ENCODE measurements at places on chromosomes 13 and 19.

DNA sequence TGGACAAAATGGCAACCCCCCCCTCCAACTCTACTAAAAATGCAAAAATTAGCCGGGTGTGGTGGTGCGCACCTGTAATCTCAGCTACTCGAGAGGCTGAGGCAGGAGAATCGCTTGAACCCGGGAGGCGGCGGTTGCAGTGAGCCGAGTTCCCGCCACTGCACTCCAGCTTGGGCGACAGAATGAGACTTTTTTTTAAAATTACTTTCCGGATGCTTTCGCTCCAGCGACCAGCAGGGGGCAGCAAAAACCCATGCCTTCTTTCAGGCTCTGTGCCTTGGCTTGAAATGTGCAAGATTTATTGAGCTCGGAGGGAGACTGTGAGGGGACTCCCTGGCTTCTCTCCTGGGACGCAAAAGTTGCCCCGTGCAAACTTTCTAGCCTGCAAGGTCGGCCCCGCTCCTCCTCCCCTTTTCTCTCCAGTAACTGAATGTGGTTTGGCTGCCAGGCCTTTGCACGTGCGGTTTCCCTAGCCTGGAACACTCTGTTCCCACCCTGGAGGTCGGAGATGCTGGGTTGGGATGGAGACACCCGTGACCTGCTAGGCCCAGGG, 61.4 kb upstream of the NFIC start:
- peak; percentile 64 for DNase-seq

DNA sequence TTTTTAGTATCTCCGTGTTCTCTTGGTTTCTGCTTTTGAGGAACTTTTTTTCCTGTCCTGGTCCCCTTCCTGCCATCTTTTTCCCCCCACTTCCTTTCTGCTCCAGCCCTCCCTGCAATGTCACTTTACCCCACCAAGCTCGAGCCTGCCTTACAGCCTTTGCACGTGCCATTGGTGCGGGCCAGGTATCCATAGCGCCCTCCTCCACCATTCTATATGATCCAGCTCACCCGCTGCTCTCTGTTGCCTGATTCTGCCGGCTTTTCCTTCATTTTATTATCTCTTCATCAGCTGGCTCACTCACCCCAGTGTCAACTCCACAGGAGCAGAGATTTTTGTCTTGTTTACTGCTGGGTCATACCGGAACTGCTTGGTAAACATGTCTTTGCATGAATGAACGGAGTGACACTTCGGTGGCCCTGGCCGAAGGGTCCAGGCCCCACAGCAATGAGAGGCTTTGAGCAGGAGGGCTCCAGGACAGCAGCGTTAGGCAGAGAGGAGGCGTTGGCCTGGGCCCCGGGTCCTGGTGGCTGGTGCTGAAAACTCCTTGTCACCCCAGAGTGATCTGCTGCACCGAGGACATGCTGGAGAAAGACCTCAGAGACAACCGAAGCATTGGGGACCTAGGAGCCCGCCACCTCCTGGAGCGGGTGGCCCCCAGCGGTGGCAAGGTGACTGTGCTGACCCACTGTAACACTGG, 1.2 kb downstream of the MRI1 start:
- no peak for DNase-seq

- DNase-seq = no peak
Observed at GRCh38 chr19:7909471-7910067, 5.1 kb upstream of the TGFBR3L start.

DNA sequence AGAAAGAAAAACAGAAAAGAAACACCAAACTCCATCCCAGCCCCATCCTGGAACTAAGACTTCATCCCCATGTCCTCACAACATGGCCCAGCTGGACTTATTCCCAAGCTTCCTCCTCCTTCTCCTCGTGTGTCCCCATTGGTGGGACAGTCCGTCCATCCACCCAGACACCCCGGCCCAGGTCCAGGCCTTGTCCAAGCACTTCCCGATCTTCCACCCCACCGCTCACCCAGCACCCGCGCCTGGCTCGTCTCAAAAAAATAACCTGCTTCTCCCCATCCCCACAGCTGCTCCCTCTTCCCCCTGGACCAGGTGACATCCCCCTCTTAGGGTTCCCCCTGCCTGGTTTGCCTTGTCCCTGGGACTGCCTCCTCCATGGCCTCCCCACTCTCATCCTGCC, 1.4 kb upstream of the FCER2 start:
- no peak for DNase-seq

DNA sequence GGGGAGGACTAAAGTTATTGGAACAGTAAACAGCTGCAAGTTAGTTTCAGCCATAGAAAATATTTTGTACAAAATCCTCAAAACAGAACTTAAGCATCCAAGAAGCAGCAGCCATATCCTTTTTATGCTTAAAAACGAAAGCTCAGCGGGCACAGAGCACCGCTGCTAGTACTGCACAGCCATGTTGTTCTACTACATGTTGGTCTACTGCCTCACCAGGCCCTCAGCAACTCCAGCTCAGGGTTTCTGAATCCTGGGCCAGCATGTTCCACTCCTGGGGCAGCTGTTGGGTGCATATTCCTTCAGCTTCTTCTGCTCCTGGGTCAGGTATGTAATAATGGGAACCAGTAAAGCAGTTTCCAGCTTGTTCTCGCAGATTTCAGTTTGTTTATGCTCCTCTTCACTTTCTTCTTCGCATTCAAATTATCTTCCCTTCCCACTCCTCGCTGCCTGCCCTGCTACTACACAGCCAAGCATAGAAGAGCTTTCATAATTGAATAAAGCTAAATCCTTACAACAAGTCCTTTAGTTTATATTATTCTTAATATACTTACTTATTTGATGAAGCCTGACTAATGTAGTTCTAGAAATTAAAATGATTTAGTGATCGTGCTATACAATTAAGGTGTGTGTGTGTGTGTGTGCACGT, 820.5 kb upstream of the ATXN8OS start:
- no peak for DNase-seq

- no peak for DNase-seq
Observed at GRCh38 chr13:52723181-52723580, 16.4 kb downstream of the CNMD start.

DNA sequence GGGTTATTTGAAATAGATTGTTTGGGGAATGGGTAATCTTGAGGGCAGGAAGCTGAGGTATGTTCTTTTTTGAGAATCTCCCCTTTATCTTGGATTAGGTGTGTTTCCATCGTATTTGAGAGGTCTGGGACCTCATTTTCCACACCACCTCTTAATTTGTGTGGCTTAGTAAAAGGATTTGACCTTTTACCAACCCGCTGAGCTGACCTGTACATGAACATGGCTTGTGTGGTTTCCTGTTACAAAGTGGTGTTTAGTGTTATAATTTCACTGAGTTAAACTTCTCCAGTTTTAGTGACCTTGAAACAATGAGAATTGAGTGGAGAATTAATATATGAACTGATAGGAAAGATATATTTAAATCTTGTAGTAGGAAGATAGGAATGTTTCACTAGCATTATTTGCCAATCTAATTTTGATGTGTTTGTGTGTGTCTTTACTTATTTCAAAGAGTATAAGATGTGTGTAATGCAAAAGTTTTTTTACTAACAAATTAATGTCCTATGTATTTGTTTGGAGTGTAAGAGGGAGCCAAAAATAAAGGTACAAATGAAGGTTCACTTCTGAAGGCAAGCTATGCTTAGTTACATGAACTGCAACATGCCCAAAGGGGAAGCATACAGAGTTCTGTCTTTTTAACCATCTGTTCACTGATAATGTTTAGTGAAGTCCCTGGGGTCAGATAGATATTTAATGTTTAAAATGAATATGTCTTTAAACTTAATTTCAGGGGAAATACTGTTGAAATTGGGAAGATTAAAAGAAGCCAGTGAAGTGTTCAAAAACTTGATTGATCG, 17.1 kb downstream of the NAA16 start:
- DNase-seq = no peak

GRCh38 chr13:29324601-29325000, 270.9 kb downstream of the SLC7A1 start:
- no peak for DNase-seq

GRCh38 chr19:14558370-14559066, 13.3 kb downstream of the NDUFB7 start:
- DNase-seq = no peak

- no peak for DNase-seq
Observed at GRCh38 chr13:112071102-112071722, 4.3 kb downstream of the SOX1 start.

Measured in SK-N-DZ (cell line).